ENCODE measurements at places on chromosomes 13 and 19.

GRCh38 chr19:48639483-48640375 is 2.5 kb upstream of the DBP start:
- no peak for DNase-seq

- DNase-seq, result no peak
Measured at GRCh38 chr19:16262618-16263017, 62.0 kb upstream of the KLF2 start.

DNA sequence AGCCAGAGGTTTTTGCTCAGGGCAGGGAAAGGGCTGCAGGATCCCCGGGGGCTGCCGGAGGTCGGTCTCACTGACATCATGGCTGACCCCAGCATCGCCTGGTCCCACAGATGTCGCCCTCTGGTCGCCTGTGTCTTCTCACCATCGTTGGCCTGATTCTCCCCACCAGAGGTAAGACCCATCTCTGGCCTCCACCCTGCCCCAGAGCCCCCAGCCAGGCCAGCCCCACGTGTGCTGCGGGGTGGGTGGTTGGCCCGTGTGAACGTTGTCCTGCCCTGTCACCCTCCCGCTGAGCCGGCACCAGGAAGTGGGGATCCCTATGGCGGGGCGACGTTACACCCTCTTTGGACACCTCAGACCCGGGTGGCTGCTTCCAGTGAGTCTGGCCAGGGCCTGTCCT is 906 bp downstream of the FXYD5 start:
- DNase-seq, result no peak

DNA sequence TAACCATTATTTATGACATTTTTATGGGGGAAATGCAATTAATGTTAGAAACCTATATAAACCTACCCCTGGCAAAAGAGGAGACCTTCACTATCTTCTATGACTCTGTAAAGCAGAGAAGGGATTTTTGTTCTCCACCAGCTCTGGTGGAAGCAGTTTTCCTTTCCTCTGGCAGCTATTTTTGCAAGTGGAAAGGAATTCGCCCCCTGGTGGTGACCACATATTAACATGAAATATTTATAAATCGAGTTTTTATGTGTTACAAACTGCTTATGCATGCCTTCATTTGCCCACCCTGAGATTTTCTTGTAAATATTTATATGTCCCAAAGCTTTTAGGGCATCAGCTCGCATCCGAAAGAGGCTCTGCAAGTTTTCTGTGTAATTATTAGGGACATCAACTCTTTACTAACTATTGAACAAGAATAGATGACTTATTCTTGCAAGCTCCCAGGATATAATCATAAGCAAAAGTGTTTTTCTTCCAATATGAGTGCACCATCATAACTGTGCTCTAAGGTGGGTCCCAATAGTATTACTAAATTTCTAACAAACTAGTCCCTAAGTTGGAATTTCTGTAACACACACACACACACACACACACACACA is 62.4 kb downstream of the SERTM1 start:
- peak; percentile 84 for DNase-seq

- no peak for DNase-seq
Measured at GRCh38 chr13:113762538-113762937, 3.5 kb downstream of the TMEM255B start.

All from eye (tissue), 1 donor.